ENCODE measurements at places on chromosomes 6 and 20.
A peak's percentile ranks its signal among the peaks of the same experiment; 100 is the strongest.

- DNase-seq: no peak
Measured at GRCh38 chr6:70277470-70277869, 25.4 kb downstream of the COL9A1 start.

GRCh38 chr6:78076371-78076770 lies 423.5 kb downstream of the MEI4 start:
- DNase-seq: no peak

DNA sequence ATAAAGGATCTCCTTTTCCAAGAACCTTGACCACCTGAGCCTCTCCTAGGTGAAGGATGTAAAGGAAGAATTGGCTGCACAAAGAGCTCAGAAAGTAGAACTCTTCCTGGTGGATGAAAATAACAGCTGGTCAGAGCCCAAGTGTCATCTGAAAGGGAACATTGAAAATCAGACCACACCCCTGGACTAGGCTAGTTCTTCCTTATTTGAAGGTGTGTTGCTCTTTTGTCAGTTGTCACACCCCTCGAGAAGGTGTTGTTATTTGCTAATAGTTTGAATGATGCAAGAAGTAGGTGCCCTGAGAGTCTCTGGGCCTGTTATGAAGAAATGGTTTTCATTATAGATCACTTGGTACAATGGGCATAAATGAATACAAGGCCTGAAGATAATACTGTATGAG lies 31.1 kb downstream of the NHLRC1 start:
- DNase-seq: no peak

DNA sequence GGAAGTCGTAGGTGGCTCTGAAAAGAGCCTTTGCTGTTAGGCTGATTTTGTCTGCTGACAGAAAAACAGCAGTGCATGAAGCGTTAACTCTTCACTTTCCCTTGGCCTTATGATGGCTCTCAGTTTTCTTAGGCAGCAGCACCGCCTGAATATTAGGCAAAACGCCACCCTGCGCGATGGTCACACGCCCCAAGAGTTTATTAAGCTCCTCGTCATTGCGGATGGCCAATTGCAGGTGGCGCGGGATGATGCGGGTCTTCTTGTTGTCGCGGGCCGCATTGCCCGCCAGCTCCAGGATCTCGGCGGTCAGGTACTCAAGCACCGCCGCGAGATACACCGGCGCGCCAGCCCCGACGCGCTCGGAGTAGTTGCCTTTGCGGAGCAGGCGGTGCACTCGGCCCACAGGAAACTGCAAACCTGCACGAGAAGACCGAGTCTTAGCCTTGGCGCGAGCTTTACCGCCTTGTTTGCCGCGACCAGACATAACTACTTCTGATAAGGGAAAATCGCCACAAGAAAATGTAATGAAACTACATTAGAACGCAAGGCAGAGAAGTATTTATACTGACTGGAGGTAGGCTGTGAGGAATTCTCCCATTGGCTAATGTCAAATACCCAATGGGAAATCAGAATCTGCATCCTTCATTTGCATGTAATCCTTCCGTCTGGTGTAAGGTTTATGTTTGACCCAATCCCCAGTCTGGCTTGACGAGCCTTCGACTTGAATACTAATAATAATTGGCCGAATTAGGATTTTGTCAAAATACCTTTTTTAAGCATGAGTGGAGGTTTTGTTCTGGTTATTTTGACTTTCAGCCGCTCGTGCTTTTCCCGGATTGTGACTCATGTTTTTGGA lies 53.9 kb upstream of the HFE start:
- DNase-seq: peak; percentile 97

DNA sequence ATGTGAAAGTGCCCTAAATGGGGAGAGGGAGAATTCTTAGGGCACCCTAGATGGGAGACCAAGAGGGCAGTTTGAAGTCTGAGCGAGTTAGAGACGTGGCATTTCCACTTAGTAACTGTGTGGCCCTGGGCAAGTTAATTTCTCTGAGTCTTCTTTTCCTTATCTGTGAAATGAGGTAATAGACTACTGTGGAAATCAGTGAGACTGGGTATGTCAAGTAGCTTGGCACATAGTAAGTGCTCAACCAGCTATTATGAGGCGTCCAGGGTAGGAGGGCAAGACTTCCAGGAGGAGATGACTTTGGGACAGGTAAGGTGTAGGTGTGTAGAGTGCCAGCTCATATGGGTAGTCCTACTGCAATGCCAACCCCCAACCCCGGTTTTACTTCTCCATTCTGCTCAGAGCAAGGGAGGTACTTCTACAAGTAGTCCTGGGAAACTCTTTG lies 770 bp downstream of the KIF3B start:
- DNase-seq: no peak

GRCh38 chr6:64280569-64280968 lies 645.0 kb downstream of the PHF3 start:
- peak; percentile 59 for DNase-seq

DNA sequence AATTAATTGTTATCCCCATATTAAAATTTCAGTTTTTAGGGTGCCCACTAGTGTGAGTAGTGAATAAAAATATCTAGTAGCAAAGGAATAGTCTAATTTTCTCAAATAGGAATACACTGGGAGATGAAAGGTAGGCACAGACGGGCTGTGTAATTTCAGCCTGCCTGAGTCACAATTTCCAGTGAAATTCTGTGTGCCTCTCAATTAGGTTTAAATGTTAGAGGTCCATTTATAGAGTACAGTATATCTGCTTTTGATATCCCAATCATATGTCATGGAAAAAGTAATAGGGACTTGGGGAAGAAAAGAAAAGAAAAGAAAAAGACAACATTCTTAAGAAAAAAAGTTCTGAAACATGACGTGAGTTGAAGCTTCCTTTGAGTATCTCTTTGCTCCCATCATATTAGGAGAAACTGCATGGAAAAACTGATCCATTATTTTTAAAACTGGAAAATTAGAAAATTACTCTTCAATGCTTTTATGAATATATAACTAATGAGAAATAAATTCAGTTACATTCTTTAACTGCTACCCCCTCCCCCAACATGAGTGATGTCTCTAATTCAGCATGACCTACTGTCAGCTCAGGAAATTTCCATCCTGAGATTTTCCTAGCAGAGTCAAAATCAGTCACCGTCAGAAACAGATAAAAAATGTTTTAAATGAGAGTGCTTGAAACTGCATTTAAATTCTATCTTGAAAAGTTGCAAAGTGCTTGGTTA lies 473.8 kb upstream of the HSF2 start:
- DNase-seq: no peak

DNA sequence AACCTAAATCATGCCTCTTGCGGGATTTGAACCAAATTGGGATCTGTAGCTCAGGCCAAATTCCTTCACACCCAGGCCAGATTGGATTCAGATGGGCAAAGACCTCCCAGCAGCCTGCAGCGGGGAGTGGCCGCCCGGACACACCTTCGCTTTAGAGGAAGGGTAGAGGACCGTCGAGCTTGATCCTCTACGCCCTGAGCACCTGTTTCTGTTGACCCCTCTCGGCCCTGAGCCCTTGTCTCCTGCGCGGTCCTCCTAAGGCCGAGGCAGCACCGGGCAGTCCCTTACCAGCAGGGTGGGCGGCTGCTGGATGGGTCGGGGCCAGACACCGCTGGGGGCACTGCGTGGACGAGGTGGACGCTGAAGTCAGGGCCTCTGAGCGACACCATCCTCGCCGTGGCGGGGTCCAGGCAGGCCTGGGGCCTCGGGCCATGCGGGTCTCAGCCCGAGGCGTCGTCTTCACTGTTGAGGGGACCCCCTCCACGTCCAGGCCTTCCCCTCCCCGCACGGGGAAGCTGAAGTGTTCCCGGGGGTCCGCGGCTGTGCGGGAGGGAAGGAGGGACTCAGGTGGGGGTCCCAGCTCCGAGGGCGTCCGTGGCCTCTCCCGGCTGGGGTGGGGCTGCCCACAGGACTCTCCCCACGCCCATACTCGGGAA lies 114.8 kb downstream of the SMOC2 start:
- DNase-seq: no peak

DNA sequence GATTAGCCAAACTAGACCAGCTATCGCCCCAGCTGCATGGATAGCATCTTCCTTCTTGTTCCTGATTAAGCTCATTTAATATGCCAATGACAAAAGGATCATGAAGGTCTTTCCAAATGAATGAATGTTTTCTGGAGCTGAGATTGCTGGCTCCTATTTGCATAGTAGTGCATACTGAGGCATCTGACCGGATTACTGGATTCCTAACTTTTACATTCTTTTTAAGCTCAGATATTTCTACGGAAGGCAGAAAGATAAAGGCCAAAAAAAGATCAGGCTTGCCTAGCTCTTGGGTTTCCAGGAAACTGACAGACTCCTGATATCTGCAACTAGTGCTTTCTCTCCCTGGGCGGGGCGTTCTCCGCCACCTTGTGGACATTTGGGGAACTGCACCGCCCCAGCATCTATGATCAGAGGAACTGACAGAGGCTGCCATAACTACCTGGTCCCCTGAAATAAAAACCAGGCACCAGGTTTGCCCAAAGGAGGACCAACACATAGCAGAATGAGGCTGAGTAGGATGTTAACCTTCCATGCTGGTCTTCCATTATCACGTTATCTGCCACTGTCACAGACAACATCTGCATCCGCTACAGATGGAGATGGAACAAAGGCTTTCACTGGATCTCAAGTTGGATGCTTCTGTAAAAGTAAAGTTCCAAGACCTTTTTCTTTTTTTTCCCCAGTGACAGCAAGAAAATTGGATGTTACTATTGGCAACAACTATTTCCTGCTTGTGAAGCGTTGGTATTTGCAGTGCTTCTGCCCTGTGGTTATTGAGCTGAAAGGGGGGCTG lies 33.2 kb downstream of the NT5E start:
- DNase-seq: no peak

- no peak for DNase-seq
Measured at GRCh38 chr6:33273924-33274902, 2.3 kb downstream of the RPS18 start.

DNA sequence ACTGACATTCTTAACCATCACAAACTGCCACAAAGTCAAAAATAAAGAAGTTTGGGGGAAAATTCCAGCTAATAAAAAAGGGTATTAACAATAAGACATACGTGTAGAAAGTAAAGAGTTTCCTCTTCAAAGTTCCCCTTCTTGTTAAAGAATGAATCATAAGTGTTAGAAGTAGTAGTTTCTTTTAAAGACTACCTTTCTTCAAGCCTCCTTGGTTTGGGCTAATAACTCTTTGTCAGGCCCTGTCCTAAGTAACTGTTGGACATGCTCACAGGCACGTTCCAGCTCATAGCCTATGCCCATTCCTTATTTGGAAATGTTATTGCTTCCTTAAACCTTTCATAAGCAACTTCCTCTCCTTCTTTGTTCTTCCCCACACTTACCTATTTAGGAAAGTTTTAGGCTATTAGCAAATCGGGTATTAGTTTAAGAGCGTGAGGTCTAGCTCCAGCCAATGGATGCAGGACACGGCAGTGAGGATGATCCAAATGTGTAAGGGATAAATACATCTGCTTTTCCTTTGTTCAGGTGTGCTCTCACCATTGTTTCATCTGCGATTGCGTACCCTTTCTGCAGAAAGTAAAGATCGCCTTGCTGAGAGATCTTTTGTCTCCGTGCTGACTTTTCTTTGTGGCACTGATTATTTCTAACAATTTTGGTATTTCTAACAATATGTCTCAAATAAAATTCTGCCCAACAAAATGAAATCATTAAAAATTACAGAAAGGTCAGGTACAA lies 64.9 kb downstream of the CHD6 start:
- DNase-seq: no peak

DNA sequence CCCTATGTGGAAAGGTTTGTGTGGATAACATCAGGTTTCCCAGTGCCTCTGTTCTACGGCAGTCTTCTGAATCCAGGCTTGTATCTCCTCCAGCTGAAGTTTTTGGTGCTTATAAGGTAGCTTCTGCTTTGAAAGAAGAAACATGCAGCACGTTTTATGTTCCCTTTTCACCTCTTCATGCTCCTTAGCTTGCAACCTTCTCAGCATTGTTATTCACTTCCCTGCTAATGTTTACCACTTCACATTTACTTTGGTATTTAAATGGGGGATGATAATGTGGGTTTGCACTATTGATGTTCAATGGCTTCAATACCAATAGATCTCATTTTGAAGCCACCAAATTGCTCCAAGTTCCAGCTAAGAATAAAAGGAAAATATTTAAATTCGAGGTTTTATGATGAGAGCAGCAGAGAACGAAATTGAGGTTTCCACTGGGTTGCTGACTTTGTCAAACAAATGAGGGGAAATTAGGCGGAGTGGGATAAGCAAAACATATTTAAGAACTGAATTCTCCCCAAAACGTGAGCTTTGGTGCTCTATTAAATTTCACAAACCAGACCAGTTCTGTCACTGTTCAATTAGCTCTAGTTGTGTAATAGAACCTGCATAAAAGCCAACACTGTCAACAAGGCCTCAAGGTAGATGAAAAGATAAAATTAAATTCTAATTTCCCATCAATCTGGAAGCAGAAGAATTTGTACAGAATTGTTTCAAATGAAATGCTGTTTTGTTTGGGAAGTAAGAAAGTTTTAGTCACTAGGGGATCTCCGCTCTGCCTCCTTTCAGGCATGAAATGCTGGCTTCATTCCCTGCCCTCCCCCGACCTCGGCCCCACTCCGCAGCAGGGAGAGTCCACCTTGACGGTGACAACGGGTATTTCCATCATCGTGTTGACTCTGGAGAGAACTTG lies 1.4 kb downstream of the IL22RA2 start:
- DNase-seq: no peak
